CD4-positive, alpha-beta T cell treated with Interleukin-1 beta for 1 hour (primary cell): ENCODE measurements at places on chromosomes 3 and 15.

DNA sequence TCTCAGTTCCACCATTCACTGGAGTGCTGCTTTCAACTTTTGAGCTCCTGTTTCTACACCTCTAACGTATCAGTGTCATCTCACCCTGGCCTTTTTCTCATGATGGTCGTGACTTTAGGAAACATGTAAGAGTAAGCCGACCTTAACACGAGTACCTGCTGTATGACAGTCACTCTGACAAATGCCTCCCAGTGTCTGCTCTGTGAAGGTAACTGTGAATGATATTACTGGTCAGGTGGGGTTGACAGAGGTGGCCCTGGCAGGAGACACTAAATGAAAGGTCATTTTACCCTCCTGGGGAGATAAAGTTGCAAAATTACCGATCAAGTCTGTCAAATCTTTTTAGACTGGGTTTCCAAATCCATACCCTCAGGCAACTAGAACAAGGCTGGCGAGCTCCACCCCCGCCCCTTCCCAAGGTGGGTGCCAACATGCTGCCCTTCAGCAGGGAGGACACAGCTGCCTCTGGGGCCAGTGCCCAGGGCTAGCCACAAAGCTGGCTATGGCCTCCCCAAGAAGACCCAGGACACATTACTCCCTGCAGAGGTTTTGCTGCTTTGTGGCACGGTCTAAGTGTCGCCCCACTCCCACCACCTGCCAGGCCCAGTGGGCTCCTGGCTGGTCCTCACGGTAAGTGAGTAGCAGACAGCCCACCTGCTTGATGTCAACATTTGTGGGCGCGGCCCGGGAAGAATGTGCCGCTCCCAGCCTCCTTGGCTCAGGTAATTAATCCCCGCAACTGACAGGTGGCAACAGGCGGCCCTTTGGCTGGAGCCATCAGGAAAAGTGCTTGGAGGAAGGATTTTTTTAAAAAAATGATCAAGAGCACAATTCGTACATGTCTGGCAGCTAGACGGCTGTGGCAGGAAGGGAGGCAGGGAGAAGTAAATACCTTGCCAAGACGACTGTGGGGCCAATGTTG, 211.8 kb downstream of the TP63 start:
- no peak for DNase-seq

GRCh38 chr15:59339252-59339672, 33.4 kb downstream of the MYO1E start:
- no peak for DNase-seq

- no peak for DNase-seq
Measured at GRCh38 chr3:15050405-15051092, 14.6 kb downstream of the MRPS25 start.

DNA sequence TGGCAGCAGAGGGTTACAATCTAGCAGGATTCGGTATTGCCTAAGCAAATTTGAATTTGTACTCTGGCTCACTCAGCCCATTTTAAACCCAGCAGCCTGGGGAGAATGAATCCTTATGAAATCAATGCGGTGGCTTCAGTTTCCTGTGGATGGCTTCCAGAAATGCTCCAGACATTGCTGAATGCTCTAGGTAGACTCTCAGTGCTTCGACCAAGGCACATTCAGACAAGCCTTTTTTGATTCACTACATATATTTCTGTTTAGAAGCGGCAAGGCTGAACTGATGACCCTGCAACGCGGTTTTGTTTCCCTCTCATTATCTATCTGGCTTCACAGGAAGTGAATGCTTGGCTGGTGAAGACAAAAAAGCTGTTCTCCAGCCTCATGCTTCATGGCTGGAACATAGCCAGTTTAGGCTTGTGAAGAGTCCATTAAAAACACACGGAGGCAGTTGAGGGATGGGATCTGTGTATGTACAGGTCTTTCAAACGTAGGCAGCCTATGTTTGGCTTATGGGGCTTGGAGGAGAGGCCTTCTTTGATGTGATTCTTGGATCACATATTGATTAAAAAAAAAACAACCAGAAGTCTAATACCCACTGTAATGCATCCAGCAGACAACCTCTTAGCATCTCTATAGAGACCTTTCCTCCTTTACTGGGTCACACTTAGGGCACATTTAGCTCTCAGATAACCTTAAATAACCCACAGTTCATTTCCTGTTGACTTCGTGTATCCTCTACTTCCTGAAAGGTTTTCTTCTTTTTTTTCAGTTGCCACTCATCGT, 400.2 kb upstream of the TBL1XR1 start:
- peak; percentile 55 for DNase-seq

- no peak for DNase-seq
Measured at GRCh38 chr15:80561500-80561899, 133.6 kb upstream of the ABHD17C start.

GRCh38 chr3:55875113-55875512, 388.0 kb upstream of the WNT5A start:
- DNase-seq = no peak

- DNase-seq = no peak
Measured at GRCh38 chr3:55006244-55006676, 78.4 kb upstream of the LRTM1 start.

DNA sequence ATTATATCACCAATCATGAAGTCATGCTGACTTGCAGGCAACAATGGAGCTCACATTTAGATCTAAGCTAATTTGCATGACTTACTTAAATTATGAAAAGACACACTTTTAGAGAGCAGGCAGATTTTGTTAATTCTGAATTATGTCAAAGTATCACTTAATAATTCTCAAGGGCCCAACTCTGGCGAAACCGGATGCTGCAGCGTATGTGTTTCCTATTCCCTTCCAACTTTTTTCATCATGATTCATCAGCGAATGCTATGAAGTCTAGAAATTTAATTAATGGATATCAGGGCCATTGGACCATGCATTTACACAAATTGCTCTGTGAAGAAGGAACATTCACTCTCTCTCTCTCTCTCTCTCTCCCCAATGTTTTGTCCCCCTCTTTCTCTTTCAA, 63.5 kb upstream of the GOLGA8A start:
- no peak for DNase-seq

- DNase-seq = no peak
Measured at GRCh38 chr3:186219211-186219638, 110.3 kb upstream of the ETV5 start.

DNA sequence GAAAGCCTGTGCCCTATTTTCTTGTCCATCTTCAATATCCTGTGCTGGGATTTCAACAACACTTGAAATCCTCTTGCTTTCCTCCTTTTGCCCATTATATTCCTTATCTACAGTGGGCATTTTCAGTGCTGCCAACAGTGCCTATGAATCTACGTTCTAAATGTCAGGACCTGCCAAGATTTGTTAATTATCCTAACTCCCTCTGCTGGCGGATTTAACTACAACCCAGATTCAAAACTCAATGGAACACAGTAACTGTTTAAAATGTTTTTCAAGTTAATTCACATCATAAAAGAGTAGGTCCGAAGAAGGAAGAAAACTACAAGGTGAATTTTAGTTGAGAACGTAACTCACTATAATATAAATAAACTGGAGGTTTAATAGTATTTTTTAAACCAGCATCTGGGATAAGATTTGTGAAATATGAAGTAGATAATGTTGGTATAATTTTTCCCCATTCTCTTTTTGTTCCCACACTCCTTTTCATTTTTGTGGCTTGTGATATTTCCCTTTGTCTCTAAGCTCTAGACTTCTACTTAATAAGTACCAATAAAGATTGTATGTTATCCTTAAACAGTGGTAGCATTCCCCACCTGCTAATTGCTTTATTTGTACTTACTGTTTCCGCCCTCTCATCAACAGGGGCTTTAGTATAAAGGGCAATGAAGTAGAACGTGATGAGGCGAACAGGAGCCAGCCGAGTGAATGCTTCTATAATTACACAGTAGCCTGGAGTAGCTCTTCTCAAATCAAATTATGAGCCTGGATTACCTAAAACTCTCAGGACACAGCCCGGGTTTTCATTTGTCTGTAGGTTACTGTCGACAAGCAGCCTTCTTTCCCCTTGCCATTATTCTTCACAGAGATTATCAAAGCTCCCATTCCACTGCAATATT, 302.5 kb upstream of the ATP11B start:
- no peak for DNase-seq

DNA sequence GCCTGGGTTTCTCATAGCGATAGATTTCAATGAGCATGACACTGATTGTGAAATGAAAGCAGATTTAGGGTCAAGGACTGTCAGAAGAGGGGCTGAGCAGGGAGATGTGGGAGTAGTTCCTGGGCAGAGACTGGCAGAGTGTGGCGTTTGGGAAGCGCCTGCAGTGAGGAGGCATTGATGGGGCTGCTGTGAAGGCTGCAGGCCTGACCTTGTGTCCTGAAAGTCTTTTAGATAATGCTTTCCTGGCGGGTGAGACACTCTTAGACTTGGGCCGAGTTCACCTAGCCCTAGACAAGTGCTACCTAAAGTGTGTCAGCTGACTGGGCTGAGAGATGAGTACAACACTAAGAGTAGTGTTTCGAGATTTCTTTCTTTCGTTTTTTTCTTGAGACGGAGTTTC, 20.7 kb downstream of the USP13 start:
- no peak for DNase-seq

- no peak for DNase-seq
Measured at GRCh38 chr15:64521201-64521600, 60.8 kb downstream of the ZNF609 start.

GRCh38 chr3:188526057-188526456, 372.1 kb downstream of the LPP start:
- no peak for DNase-seq

DNA sequence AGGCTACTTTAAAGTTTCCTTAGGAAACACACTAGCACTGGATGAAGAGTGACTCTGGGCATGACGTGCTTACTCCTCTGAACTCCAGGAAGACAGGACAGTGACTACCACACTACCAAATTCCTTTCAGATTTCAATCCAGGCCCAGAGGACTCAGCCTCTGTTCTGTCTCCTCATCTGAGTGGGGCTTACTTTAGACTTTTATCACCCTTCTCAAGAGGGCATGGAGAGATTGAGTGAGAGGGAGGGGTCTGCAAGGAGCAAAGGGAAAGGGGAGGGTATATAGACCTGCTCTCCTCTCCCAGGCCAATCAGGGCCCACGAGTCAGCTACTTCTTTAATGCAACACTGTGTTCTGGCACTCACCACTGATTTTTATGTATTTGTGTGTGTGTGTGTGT, 29.4 kb upstream of the RSL24D1 start:
- DNase-seq = no peak

DNA sequence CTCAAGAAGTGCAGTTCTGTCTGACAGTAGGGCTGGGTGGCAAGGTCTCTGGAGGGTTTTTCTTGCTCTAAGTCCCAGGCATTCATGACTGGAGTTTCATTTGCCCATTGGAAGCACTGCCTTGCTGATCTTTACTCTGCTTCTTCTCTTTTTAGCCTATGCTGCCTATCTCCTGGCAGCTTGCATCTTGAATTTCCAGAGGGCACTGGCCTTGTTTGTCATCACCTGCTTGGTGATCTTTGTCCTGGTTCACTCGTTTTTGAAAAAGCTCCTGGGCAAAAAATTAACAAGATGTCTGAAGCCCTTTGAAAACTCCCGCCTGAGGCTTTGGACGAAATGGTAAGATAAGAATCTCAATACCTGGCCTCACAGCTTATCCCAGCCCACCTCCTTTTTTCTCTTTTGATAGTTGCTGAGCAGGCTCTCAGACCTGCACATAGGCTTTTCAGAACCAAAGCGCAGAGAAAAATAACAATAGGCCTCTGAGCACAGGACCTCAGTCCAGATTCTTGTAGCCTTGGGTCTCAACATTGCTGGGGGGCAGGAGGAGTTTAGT, 10.9 kb downstream of the SLC28A2 start:
- DNase-seq = no peak

- DNase-seq = no peak
Measured at GRCh38 chr3:110343945-110344344, 727.7 kb upstream of the NECTIN3 start.

GRCh38 chr15:92797168-92798052, 102.7 kb upstream of the CHD2 start:
- DNase-seq = peak; percentile 14

- peak; percentile 68 for DNase-seq
Measured at GRCh38 chr3:48273594-48274211, 32.8 kb downstream of the ZNF589 start.

DNA sequence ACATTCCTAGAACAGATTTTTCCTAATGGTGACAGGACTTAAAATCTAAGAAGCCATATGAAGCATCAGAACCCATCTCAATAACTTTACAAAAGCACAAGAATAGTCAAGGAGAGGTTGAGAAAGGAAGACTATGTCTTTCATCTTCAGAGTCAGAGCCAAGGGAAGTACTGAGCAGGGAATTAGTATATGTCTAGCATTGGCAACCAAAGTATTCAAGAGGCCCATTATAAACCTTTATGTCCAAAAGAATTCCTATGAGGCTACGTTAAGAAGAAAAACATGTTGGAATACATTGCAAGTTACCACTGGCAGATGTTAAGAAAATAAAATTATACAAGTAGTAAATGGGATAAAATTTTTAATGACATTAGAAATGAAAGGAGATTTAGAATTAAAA, 150.5 kb downstream of the MAGI1 start:
- DNase-seq = no peak

DNA sequence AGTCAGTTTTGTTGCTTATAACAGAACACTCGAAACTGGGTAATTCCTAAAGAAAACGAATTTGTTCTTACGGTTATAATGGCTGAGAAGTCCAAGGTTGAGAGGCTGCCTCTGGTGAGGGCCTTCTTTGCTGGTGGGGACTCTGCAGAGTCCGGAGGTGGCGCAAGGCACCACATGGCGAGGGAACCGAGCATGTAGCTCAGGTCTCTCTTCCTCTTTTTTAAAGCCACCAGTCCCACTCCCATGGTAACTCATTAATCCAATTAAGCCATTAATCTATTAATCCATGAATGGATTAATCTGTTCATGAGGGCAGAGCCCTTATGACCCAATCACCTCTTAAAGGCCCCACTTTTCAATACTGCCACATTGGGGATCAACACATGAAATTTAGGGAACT, 50.0 kb downstream of the ROPN1B start:
- DNase-seq = no peak

DNA sequence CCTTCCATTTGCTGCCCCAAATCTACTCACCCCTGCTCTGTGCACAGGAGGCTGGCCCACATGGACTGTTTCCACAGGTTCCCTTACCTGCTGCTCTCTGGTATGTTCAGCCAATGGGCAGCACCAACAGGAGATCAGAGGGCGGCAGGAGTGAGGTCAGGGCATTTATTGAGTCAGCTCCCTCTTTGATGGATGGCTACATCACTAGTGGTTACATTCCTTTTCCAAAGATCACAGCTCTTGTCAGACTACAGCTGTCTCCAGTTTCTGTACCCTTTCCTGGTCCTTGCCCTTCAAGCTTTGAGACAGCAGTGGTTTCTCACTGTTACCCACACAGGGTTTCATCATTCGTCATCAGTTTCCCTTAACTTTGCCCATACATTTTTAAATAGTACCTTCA, 325.1 kb downstream of the SUCLG2 start:
- no peak for DNase-seq

DNA sequence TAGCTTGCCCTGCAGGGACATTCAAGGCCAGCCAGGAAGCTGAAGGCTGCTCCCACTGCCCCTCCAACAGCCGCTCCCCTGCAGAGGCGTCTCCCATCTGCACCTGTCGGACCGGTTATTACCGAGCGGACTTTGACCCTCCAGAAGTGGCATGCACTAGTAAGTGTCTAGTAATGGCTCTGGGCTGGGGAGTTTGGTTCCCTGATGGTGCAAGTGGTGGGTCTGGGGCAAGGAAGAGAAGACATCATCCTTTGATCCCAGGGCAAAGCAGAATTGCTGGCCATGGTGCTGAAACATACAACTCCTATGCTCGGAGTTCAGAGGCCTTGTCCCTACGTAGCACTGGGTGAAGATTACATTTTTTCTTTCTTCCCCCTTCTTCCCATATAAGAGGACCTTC, 311.4 kb downstream of the EPHB1 start:
- DNase-seq = no peak

- no peak for DNase-seq
Measured at GRCh38 chr15:97899981-97900380, 60.5 kb upstream of the ARRDC4 start.
